ENCODE measurements at places on chromosomes 1 and 21.
A peak's percentile ranks its signal among the peaks of the same experiment; 100 is the strongest.

DNA sequence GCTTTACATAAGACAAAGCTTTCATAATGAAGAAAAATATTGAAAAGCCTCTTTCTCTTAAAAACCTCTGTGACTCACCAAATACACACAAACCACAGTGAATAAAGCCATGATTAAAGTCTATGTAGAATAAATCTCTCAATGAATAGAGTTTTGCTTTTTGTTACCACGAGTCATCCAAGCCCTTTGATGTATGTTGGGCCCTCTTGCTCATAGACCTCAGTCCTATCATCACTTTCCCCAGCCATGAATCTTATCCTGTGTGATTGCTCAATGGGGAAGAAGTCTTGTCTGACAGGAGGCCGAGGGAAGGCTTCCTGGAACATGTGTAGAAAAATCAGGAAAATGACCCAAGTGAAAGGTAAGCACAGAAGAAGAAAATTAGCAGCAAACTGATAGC lies 60.8 kb downstream of the NGF start:
- DNase-seq: peak; percentile 86

DNA sequence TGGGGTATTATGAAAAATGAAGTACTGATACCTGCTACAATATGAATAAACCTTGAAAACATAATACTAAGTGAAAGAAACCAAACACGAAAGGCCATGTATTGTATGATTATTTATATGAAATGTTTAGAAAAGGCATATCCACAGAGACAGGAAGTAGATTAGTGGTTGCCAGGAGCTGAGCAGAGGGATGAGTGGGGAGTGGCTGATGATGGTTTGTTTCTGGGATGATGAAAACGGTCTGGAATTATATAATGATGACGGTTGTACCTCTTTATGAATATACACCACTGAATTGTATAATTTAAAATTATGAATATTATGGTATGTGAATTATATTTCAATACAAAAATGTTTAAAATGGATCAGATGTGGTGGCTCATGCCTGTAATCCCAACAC lies 63.8 kb upstream of the MPC2 start:
- no peak for DNase-seq

DNA sequence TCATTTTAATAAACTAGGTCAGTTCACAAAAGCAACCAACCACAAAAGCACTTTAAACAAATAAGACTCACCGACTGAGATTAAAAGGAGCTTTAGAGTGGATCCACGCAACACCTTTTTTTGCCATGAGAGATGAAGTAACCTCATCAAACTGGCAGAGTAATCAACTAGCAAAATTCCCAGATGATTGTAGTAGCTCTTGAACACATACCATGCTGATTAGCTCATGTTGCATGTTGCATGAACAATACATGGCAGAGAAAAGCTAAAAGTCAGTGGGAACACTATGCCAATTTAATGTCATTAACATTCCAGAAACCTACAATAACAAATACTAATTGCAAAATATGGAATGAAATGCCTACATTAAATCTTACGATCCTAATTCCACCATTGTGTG lies 4.1 kb downstream of the WARS2 start:
- DNase-seq: peak; percentile 59

DNA sequence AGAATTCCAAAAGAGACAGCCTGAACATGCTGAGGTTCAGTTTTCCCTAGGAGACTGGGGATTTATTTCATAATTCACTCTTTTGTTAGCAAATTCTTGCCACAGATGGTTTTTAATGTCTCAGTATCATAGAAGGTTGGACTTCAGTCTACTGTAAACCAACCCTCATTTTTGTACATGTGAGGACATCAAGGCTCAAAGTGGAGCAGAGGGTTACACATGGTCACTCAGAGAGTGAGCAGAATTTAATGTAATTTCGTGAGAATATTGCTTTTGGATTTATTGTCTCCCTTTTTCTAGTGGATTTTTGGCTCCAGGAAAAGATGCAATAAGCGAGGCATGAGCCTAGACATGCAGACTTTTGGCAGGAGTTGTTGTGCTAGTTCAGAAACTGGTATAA lies 210.8 kb upstream of the JUN start:
- DNase-seq: no peak

GRCh38 chr1:212518188-212519054 lies 85.7 kb downstream of the NENF start:
- DNase-seq: peak; percentile 20

DNA sequence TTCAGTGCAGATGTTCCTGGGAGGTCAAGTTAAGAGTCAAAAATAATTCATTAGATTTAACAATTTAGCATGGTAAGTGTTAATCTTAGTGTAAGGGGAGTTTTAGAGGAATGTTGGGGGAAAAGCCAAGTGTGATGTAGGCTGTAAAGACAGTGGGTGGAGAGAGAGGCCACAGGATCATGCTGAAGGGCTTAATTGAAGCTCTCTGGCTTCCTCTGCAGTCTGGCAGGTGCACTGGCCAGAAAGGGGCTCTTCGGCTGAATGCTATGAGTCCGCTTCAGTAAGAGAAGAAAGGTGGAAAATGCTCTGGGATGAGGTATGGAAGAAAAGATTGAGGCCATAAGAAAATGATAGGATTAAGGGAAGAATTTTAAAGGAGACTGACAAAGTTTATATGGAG lies 3.0 kb downstream of the BRDT start:
- no peak for DNase-seq

Measured in ELR (cell line).